Nasal cavity respiratory epithelium epithelial cell of viscerocranial mucosa (primary cell): ENCODE measurements at places on chromosomes 4 and X. TPM values are rescaled to one million over a fixed set of nuclear protein-coding genes. Genes with fewer than 3 reads are reported as not detected.

DCK gene
- total RNA-seq: 15.4 and 19.5 TPM in 2 replicates

DCLK2 gene
- under 0.01 TPM in 1 of 2 replicates, not detected in the other for total RNA-seq

CD40LG gene
- total RNA-seq: not detected in 2 replicates

RASSF6 gene
- 10.6 and 12.7 TPM in 2 replicates for total RNA-seq

DIPK2B gene
- total RNA-seq: not detected in 2 replicates

FOXP3 gene
- total RNA-seq: 0.14 TPM in 1 of 2 replicates, not detected in the other

UCHL1 gene
- 10.1 and 23.9 TPM in 2 replicates for total RNA-seq

PLAC8 gene
- 0.68 and 4.0 TPM in 2 replicates for total RNA-seq

TRPC5OS gene
- not detected in 2 replicates for total RNA-seq

SPANXN3 gene
- total RNA-seq: not detected in 2 replicates

NALF2 gene
- 1.9 and 2.4 TPM in 2 replicates for total RNA-seq
